GM23248 (cell line): ENCODE measurements at places on chromosomes 6 and 20. TPM values are rescaled to one million over a fixed set of nuclear protein-coding genes. Genes with fewer than 3 reads are reported as not detected.

Gene ID4
- total RNA-seq: 34.0 and 41.0 TPM in 2 replicates

Gene C6orf118
- total RNA-seq: not detected in 2 replicates

Gene EYA2
- total RNA-seq: 0.38 TPM in 1 of 2 replicates, not detected in the other

Gene SPO11
- total RNA-seq: not detected in 2 replicates

Gene RIPPLY2
- total RNA-seq: not detected in 2 replicates

Gene OPN5
- not detected in 2 replicates for total RNA-seq

Gene SLC22A3
- not detected in 2 replicates for total RNA-seq

Gene PAK5
- total RNA-seq: not detected in 2 replicates

Gene SYCP2
- 0.22 and 0.38 TPM in 2 replicates for total RNA-seq

Gene TENT5A
- 48.6 and 50.5 TPM in 2 replicates for total RNA-seq

Gene NRSN2
- 58.8 and 76.8 TPM in 2 replicates for total RNA-seq

Gene RNF182
- total RNA-seq: 2.3 and 2.7 TPM in 2 replicates

Gene SIRPD
- not detected in 2 replicates for total RNA-seq

Gene RRAGD
- not detected in 2 replicates for total RNA-seq

Gene NNAT
- not detected in 2 replicates for total RNA-seq

Gene OTOR
- not detected in 2 replicates for total RNA-seq

Gene PROKR2
- total RNA-seq: not detected in 2 replicates

Gene THBS2
- total RNA-seq: 124 and 137 TPM in 2 replicates

Gene ABHD16B
- total RNA-seq: not detected in 2 replicates

Gene CST9
- total RNA-seq: not detected in 2 replicates

Gene HTR1E
- total RNA-seq: not detected in 2 replicates

Gene SIRPB1
- 0.38 and 0.54 TPM in 2 replicates for total RNA-seq

Gene RAET1E
- total RNA-seq: 8.6 and 10.4 TPM in 2 replicates

Gene PTPRK
- total RNA-seq: 23.1 and 34.5 TPM in 2 replicates

Gene CDKN1A
- 469 and 549 TPM in 2 replicates for total RNA-seq

Gene CST7
- total RNA-seq: not detected in 2 replicates

Gene ZBTB12
- 2.0 and 6.1 TPM in 2 replicates for total RNA-seq

Gene CCR6
- not detected in 2 replicates for total RNA-seq

Gene BPIFA1
- total RNA-seq: not detected in 2 replicates

Gene KAT14
- total RNA-seq: 12.6 and 21.7 TPM in 2 replicates

Gene FUT9
- not detected in 2 replicates for total RNA-seq

Gene ELOVL2
- total RNA-seq: 0.32 and 0.76 TPM in 2 replicates

Gene GATA5
- total RNA-seq: not detected in 2 replicates

Gene MEI4
- not detected in 2 replicates for total RNA-seq

Gene FLOT1
- total RNA-seq: 156 and 165 TPM in 2 replicates

Gene IL20RA
- 0.13 TPM in 1 of 2 replicates, not detected in the other for total RNA-seq

Gene EYS
- not detected in 2 replicates for total RNA-seq

Gene TLDC2
- 0.32 and 0.76 TPM in 2 replicates for total RNA-seq

Gene SLC22A16
- not detected in 2 replicates for total RNA-seq

Gene MAK
- not detected in 2 replicates for total RNA-seq
